Stimulated activated CD8-positive, alpha-beta memory T cell treated with anti-CD3 and anti-CD28 coated beads, Interleukin-15, amount 100 ng/mL, for 1 hour (primary cell): ENCODE measurements at places on chromosomes 1 and 21.

DNA sequence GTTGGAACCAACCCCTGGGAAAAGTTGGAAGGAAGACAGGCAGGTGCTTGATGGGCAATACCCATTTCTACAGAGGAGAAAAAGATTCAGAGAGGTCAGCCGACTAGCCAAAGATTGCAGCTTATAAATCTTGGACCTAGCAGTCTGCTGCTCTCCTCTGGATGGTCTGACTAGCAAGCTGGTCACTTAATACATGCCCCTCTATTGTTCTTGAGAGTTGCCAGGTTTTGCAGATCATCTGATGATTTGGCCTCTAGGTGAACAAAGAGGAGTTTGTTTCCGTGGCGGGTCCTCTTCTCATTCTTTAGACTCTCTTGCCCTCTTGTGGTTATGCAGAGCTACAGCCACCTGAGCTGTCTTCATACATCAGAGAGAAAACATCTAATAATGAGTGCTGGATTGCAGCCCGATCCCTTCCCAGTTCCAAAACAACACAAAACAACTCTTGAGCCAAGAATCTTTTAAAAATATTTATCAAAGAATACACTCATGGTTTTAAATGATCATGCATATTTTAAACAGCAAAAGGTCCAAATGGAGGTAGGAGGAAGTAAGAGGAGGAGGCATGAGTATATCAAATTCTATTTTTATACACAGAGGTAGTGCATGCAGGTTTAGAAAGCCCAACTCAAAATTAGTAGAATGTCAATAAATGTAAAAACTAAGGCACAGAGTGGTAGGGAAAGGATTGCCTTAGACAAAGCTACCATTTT, 115.7 kb downstream of the SLC30A10 start:
- DNase-seq: no peak

GRCh38 chr1:66278260-66279021, 255.5 kb upstream of the SGIP1 start:
- no peak for DNase-seq

- no peak for DNase-seq
Measured at GRCh38 chr21:45094412-45094811, 20.0 kb downstream of the ADARB1 start.

DNA sequence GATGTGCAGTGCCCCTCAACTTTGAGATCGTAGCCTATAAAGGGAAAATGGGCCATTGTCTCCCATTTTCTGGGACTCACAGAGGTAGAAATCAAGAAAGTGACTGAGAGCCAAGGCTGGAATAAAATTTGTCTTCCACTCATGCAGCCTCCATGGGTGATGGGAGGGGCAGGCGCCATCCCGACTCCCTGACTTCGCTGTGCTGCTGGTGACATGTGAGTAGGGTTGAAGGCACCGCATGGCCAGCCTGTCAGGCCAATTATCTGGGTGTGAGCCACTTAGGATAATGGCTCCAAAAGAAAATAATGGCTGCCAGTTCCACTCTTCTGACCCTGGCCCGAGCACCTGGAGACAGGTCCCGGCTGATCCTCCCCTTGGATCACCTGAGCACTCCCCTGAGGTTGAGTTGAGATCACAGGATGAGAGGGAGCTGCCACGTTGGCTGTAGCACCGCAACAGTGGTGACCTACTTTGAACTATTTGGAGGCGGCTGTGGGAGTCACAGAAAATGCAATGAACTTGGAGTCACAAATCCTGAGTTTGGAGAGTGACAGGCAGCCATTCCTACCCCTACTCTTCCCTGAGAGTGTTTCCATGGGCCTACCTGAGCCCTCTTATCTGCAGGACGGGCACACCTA, 26.3 kb downstream of the CAPN9 start:
- no peak for DNase-seq

DNA sequence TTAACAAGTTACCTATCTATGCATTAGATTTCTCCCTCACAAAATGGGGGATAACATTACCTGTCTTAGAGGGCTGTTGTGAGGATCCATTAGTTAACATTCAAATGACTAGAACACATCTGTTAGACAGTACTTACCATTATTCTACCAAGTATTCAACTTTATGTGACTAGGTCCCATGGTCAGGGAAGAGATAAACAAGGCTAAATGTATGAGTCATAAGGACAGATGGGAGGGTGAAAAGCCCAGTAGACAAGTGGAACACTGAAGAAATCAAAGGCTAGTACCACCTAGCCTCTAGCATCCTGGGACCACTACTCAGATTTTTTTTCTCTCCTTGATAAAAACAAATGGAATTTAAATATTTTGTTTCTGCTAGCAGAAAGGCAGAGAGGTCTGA, 9.0 kb upstream of the VHLL start:
- no peak for DNase-seq
